ENCODE measurements at places on chromosomes 6 and 20. TPM values are rescaled to one million over a fixed set of nuclear protein-coding genes. Genes with fewer than 3 reads are reported as not detected.

The MUC22 gene
- total RNA-seq, result not detected

The TFAP2A gene
- not detected for total RNA-seq

- no peak for DNase-seq
- H3K4me3 ChIP-seq, result no peak overlapping the region
- H3K4me1 ChIP-seq, result peaks cover 16% of the 10 kb centered on the region
- H3K27me3 ChIP-seq, result no peaks in the 10 kb centered on the region
These were observed 2.4 kb upstream of the CST8 start for GRCh38 chr20:23488470-23488869.

DNA sequence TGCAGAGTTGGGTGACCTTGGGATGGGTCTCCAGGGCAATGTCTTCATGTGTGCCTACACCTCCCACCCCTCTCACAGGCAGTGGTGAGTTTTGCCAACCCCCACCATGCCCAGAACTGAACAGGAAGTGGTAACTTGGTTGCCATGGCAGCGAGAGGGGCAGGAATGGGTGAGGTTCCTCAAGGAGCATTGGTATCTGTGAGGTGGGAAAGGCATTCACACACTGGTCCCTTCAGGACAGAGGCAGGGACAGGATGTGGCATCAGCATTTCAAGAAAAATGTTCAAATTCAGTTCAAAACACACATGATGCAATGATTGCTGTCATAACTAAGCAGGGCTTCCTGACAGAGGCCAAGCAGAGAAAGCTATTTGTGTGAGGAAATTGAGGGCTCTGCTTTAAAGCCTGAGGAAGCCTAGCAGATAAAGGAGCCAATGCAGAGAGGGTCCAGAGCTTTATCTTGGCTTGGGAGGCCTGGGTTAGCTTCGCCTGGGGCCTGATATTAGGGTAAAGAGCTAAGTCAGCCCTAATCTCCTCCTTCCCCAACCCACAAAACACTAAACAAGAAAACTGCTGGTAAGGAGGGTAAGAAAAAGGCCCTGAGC lies 551 bp downstream of the TREML2 start:
- H3K4me1 ChIP-seq, result no peaks in the 10 kb centered on the region
- no peaks in the 10 kb centered on the region for H3K36me3 ChIP-seq
- H3K27ac ChIP-seq, result no peak overlapping the region
- DNase-seq, result no peak
- no peak overlapping the region for H3K4me3 ChIP-seq

GRCh38 chr6:118597636-118598035 lies 49.5 kb downstream of the PLN start:
- no peak for DNase-seq
- no peaks in the 10 kb centered on the region for H3K36me3 ChIP-seq
- H3K27me3 ChIP-seq, result no peaks in the 10 kb centered on the region
- no peak overlapping the region for H3K4me3 ChIP-seq

The TMC2 gene
- total RNA-seq, result not detected

The THBD gene
- not detected for total RNA-seq

The SIRPG gene
- not detected for total RNA-seq
